ENCODE measurements at places on chromosomes 16 and 17.

- DNase-seq, result no peak
Observed at GRCh38 chr17:42309986-42310786, 21.9 kb downstream of the STAT5A start.

GRCh38 chr16:10743227-10743609, 424 bp upstream of the NUBP1 start:
- DNase-seq, result no peak

DNA sequence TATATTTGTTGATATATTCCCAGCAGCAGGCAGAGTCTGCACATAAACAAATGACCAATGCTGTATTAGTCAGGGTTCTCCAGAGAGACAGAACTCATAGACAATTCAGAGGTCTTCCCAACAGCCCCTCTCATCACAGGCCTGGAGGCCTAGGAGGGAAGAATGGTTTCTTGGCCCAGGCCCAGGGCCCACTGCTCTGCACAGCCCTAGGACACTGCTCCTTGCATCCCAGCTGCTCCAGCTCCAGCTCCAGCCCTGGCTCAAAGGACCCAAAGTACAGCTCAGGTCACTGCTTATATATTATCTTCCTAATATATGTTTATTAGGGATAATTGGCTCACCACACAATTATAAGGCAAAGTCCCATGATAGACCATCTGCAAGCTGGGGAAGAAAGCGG, 749.9 kb downstream of the KCNJ2 start:
- no peak for DNase-seq

- DNase-seq, result no peak
Observed at GRCh38 chr17:78780335-78780734, 1.7 kb downstream of the CYTH1 start.

DNA sequence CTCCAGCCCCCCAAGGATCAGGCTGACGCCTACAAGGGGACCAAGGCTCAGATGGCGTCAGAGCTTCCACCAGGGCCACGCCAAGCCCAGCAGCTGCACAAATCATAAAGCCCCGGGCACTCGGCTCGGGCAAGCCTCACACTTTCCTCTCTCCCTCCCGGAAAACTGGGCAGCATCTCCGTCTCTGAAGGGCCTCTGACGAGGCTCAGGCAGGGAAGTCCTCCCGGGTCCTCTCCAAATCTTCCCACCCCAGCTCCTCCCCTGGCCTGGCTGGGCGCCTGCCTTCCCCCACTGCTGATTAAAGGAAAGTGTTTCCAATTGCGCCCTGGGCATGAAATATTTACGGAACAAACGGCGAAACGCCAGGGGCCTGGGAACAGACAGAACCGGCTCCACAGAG, 38.5 kb downstream of the PIEZO1 start:
- no peak for DNase-seq

DNA sequence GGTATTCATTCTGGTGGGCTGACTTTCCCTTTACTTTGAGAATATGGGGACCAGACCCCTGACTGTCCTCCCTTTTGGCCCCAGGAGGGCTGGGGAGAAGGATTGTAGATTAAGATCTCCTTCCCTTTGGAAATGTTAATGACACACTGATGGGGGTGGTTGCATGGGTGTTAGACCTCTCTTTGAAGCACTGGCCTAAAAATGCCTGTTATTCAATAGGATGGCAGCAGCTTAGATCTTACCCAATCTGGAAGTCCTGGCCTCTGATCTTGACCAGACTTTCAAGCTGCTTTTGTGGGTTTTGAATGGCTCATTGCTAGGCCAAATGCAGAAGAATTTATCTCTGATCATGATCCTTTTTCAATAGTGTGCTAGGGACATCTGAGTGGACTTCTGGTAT, 25.7 kb downstream of the MAP3K3 start:
- DNase-seq, result no peak

DNA sequence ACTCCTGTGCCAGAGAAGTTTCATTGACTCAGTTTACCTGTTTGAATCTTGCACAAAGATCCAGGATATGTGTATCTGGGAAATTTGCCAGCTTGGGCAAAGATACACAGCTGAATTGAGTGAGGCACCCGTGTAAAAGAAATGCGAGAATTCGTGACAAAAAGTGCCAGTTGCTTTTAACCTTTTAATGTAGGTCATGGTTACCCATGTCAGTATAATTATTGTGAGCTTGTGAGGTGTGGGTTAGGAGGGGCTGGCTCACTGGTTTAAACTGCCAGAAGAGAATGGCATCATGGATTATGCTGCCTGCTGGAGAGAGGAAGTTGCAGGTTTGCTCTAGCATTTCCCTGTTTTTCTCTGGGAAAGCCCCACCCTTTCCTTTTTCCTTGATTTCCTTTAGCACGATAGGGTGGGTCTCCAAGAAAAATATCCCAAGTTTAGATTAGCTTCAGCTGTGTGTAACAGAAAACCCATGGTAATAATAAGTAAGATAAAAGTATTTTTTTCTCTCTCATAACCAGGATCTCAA, 24.8 kb upstream of the NDRG4 start:
- no peak for DNase-seq

GRCh38 chr17:16935786-16936185, 36.1 kb downstream of the TNFRSF13B start:
- DNase-seq, result no peak

DNA sequence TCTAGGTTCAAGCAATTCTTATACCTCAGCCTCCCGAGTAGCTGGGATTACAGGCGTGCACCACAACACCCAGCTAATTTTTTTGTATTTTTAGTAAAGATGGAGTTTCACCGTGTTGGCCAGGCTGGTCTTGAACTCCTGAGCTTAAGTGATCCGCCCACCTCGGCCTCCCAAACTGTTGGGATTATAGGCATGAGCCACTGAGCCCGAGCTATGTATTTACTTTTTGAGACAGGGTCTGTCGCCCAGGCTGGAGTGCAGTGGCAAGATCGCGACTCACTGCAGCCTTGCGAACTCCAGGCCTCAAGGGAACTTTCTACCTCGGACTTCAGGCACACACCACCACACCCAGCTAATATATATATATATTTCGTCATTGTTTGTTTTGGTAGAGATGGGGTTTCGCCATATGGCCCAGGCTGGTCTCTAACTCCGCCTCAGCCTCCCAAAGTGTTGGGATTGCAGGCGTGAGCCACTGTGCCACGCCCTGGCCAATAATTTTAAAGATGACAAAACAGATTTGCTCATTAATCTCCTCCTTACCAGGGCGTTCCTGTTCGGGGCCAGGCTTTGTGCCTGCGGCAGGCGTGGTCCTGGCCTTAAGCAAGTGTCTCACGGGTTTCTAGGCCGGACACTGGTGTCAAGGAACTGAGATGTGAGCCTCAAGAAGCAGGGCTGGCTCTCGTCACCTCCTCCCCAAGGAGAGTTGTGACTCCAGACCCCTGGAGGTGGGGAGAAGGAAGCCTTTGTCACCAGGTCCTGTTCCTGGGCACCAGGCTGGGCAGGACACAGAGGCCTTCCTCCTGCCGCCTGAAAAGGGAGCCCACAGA, 4.3 kb upstream of the NPW start:
- DNase-seq, result no peak

- DNase-seq, result no peak
Observed at GRCh38 chr17:40364121-40364861, at the start of gene GJD3. TSS of gene GJD3 (minus strand) at chr17:40364737. CDS start at chr17:40363815, 922 bp downstream.

DNA sequence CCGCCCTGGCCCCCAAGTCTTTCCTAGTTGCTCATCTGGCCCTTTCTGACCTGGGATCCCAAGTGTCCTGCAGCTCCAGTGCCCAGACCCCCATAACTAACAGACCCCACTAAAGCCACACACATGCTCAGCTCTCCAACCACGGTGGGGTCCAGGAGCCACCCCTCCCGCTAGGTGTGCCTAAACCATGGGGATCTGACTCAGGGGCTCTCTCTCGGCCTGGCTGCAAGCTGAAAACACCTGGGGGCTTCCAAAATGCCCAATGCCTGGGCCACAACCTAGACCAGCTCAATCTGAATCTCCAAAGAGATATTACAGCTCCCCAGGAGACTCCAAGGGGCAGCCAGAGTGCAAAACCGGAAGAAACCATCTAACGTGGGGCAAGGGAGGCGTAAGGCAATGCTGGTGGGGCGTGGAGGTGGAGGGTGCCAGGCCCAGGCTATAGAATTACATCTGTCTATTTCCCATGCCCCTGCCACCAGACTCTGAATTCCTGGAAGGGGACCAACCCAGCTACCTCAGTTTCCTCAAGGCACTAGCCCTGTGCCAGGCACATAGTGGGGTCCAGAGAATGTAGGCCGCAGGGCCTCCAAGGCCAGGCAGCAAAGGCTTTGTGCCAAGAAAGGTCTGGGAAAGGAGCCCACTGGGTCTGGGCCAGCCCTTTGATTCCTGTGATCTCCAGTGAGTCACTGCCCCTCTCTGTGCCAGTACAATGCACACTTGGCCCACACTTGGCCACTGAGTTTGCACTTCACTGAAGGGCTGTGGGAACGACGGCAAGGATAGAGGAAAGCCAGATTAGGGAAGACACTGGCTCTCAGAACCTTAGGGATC, 3.3 kb downstream of the CD2BP2 start:
- DNase-seq, result no peak

DNA sequence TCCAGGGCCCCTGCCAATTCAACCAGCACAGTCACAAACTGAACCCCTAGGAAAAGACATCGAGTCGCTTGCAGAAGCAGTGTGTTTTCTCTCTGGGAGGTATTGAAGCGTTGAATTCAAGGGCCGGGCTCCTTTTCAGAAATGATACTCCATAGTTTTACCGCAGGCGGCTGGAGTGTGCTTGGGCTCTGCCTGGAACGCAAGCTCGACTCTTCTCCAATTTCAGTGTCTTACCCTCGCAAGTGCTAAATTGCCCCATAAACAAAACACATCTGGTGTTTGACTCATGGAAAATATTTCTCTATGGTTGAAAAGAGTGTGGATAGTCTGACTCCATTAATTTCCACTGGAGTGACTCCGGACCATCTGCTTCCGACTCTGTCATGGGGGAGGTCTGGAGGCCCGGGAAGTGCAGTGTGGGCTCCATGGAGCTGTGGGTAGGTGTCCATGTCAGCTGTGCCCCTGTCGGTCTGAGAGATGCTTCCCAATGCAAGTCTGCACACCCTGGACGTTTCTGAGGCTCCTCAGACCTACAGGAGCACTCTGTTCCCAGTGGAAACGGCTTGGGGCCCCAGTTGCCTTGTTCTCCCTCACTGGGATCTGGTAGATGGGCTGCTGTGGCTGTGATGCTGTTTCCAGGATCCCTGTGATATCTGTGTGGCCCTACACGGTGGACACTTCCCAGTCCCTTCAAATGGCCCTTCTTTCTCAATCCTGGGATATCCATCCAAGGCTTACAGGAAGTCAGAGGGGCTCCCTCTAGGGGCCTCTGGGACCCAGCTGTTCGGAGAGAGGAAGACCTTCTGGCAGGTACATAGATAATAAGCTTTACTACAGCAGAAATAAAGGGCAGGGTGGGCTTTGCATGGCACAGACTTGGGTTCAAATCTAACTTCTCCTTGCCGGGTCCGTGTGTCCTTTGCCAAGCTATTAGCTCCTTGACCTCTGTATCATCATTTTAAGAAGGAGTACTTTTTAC, 119.8 kb upstream of the CDH13 start:
- no peak for DNase-seq

DNA sequence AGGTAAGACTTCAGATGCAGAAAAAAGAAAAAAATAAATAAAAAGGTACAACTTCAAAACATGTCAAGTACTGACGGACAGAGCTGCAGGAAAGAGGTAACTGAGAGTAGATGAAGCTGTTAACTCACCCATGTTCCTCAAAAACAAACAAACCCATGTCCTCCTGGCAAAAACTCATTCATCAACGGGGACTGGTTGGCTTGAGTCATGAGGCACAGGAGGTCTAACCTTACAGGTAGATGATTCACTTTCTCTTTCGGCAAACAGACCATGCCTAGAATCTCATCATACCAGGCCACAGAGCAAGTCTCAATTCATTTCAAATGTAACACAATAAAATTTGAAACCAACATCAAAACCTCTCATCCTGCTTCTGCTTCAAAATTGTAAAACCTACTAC, 12.3 kb upstream of the FASN start:
- no peak for DNase-seq

DNA sequence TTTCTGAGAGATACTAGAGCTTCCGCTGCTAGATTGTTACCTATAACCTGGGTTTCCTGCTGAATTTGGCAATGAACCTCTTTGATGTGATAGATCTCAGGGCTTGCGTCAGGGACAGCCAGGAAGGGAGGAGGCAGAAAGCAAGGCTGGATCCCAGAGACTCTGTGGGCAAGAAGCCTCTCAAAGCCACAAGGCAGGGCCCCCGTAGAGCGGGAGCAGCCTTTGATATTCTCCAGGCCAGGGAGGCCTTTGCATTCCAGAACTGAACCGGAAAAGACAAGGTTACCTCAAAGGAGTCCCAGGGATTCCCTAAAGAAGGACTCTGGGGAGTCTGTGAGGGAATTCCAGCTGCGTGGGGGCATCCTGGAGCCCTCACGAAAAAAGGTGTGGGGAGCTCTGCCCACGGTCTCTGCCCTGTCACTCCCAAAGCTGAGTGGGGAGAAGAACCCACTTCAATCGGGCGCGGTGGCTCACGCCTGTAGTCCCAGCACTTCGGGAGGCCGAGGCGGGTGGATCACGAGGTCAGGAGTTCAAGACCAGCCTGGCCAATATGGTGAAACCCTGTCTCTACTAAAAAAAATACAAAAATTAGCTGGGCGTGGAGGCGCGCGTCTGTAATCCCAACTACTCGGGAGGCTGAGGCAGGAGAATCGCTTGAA, 14.3 kb upstream of the SCIMP start:
- DNase-seq, result no peak

DNA sequence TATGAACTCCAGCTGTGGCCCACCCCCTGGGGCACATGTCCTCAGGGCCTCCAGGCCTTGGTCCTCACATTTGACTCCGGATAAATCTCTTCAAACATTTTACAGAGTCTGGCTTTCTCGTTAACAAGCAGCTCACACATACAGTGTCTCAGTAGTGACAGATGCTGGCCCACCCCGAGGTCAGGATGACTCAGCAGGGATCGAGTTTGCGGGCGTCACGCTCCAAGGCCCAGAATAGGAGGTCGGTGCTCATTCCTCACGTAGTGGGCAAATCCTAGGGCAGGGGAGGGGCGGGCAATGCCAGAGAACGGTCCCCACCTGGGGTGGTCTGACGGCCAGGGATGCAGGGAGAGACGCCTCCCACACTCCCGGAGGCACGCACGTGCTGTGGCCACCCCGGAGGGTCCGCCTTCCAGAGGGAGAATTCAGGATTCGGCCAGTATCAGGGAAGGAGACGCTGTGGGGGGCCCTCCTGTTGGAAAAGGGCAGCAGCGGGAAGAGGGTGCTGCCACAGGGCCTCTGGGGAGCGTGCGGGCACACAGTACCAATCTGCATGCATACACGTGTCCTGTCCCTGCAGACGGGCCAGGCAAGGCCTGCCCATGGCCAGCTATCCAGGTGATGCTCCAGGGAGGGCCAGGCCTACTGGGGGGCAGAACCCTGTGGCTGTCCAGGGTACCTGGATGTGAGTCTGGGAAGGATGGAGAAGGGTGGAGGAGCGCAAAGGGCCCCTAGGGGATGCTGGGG, 8.6 kb downstream of the SLC7A5 start:
- peak; percentile 20 for DNase-seq

GRCh38 chr17:9890124-9890523, 14.9 kb downstream of the RCVRN start:
- no peak for DNase-seq
